ENCODE measurements at places on chromosomes 11 and 22.

DNA sequence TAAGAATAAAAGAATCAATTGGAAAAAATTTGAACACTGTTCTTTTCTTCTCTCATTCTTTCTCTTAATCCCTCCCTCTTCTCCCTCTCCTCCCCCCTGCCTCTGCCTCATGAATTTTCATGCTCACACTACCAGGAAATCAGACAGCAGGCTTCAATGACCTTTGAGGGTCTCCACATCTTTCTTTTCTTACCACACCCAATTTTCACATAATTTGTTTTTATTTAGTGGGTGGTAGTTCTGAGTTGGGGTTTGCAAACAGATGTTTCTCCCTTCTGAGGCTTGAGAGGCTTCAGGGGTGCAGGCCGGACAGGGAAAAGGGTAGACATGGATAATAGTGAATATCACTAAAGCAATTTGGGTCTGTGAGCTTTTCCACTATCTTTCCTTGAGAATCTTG, 95.5 kb downstream of the SPATA19 start:
- no peak for DNase-seq

DNA sequence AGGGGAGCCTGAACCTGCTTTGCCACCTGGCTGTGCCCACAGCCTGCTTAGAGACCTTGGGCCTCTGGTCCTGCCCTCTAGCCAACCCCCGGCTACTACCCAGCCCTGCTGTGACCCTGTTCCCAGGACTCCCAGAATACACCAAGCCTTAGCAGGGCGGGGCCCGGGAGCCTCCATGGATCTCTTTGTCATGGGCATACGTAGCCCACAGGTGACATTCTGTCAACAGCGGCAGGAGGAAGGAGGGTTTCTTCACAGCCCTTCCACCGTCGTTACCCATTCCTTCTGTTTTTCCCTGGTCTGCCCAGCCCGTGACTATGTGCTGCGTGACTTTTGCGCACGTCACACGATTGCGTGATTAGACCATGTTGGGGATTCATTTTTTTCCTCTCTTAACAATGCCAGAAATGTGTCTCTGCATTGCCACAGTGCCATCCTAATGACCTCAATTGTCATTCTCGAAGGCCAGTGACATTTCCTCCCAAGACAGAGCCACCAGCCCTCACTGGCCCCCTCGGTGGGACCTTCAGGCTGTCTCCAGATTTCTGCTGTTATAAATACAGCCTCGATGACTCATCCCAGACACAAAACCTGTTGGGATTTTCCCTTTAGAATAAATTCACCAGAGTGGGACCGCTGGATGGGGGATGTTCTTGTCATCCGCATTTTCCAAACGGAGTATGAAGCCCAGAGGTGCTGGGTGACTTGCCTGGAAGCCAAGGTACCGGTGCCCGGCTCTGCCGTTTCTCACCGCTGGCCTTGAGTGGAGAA, 9.0 kb downstream of the SYT12 start:
- no peak for DNase-seq

GRCh38 chr11:114033066-114033465, 26.4 kb upstream of the ZBTB16 start:
- DNase-seq: no peak

DNA sequence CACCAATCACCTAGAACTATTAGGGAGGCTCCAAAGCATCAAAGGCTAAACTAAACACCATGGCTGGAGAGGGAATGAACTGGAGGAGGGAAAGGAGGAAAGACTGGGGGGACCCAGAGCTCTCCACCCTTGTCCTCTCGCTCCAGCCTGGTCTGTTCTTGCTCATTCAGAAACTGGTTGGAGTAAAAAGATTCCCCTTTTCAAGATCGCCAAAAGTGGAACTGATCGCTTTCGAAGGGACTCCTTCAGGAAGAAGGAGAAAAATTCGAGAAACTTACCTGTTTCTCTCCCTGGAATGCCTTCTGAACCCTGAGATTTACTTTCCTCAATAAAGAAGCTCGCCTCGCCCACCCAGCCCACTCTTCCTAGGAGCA, 46.9 kb downstream of the OR4D9 start:
- no peak for DNase-seq

GRCh38 chr11:67178421-67178820, 59.4 kb downstream of the KDM2A start:
- DNase-seq: no peak

GRCh38 chr11:123406441-123407129, 23.5 kb upstream of the GRAMD1B start:
- DNase-seq: no peak

DNA sequence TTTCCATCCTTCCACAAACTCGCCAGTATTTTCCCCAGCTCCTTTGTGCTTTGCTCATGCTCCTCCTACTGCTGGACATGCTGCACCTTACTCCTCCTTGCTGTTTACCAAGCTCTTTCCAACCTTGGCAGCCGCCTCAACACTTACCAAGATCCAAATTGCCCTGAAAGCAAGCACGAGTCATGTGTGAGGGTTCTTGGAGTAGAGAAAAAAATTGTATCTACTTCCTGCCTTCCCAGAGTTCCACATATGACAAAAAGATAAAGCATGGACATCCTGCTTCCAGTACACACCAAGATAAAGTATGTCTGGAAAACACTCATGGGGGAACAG, 767.5 kb downstream of the NTM start:
- DNase-seq: no peak

GRCh38 chr22:35033635-35034296, 32.2 kb upstream of the ISX start:
- DNase-seq: no peak

GRCh38 chr11:117127171-117127901, 16.8 kb upstream of the PAFAH1B2 start:
- no peak for DNase-seq

DNA sequence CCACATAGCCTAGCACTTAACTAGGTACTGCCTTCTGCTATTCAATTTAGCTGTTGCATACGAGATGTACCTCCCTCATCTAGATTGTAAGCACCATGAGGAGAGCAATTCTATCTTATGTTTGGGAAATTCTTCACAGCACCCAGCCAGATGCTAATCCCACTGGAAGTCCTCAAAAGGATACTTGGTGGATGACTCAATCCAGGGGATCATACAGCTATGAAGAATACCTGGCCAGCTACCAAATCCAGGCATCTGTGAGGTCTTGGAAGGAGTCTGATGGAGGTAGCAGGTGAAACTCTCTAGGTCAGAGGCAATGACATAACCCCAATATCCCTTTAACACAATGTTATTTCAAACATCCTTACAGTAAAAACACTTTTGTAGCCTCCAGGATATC, 167.8 kb upstream of the NCAM1 start:
- DNase-seq: no peak

GRCh38 chr11:12754582-12755234, 80.5 kb downstream of the TEAD1 start:
- no peak for DNase-seq

- DNase-seq: no peak
These were observed 725 bp downstream of the KDM2A start for GRCh38 chr11:67119585-67120391.

DNA sequence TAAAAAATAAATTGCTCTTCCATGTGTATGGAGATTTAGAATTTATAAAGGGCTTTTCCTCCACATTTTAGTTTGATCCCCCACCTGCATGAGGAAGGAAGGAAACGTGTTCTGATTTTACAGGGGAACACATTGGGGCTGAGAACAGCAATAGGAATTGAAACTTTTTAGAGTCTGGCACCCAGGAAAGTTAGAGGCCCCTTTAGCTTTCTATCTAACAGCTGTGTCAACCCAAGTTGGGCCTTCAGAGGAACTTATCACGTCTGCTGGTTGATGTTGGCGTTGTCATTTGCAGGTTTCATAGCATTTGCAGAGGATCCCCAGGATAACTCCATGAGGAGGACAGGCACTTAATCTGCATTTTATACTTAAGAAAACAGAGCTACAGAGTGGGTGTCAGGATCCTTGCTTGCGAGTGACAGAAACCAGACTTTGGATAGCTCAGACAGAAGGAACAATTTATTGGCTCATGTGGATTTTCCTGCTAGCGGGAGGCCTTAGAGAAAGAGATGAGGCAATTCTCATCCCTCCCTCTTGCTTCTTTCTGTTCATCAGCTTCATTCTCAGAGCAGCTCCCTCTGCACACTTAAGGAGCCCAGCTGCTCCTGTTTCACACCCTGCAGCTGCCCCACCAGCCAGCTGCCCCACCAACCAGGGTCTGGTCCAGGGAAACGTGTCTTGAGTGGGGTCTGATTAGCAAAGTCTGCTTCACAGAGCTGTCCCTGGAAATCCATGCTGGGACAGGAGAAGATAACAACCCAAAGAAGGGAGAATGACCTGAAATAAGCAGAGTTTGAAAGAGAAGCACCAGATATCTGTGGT, 92.5 kb upstream of the OR4B1 start:
- DNase-seq: no peak

DNA sequence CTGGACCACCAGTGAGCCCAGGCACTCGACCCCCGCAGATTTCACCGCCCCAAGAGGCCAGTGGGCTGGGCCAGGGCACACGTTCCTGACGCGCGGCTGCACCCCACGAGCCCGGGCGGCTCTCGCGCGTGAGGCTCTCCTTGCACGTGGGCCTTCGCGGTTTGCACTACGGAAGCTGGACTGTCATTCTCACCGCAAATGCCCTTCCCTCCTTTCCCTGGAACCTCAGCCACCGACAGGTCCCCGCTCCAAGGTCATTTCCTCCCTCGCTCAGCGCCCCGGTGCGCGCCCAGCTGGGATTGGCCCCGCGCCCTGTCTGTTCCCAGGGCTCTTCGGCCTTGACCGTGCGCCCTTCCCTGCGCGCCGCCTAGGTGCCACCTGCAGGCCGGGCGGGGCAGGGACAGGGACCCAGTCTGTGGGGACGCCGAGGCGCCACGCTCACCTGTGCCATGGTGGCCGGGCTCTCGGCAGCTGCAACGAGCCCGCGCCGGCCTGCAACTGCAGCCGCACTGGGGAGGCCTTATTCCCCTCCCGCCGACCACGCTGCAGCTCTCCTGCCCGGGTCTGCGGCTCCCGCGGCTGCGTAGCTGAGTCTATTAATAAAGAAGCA, 2.1 kb upstream of the CPT1A start:
- no peak for DNase-seq

DNA sequence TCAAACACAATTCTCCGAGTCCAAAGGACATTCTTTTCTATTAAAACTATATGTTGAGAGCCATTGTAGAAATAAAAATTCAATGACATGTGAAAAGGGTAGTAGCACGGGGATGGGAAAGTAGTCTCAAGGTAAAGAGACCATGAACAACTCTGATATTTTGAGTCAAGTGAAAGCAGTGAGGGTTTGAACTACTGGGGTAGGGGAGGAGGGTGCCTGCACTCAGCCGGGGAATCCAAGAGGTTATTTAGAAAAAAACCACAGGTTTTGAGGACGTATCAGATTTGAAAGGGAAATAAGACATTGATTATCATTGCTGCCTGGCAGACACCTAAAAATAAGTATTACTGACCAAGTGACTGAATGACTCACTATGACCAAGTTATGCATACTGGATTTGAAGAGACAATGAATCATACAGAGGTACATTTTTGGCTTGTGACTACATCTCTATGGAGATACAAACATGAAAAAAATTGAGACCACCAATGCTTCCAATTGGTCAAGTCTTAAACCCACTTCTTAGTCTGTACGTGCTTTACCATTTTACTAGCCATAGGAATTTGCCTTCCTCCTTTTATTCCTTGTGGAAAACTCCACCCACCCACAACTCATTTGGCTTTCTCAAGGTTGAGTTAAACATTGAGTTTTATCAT, 2.2 kb upstream of the OR52H1 start:
- DNase-seq: no peak

- DNase-seq: no peak
These were observed 98.7 kb downstream of the RNF169 start for GRCh38 chr11:74847395-74847794.

GRCh38 chr11:18230859-18231258, 5.7 kb downstream of the SAA4 start:
- no peak for DNase-seq

DNA sequence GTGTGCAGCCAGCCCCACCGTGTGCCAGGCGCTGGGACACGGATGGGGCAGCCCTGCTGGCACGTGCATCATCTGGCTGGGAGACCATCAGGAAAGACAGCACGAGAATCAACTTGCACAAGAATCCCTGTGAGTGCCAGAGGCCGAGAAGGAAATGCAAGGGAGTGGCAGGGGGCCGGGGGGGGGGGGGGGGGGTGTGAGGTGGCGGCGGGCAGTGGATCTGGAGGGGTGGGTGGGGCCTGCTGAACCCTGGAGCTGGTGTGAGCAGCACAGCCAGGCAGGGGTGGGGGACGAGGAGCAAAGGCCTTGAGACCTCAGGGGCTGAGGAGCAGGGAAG, 14.0 kb upstream of the FLRT1 start:
- no peak for DNase-seq

DNA sequence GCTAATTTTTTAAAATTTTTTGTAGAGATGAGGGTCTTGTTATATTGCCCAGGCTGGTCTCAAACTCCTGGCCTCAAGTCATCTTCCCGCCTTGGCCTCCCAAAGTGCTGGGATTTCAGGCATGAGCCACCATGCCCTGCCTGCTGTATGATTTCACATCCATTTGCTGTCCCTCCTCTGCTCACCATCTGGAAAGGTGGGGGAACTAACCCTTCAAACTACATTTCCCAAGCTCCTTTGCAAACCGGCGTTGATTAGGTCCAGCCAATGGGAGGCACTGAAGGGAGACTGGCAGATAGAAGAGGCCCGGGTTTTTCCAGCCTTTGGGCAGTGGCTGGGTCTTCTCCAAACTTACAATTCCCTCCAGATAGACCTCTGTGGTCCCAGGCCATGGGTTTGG, 19.3 kb downstream of the RFPL1 start:
- no peak for DNase-seq

DNA sequence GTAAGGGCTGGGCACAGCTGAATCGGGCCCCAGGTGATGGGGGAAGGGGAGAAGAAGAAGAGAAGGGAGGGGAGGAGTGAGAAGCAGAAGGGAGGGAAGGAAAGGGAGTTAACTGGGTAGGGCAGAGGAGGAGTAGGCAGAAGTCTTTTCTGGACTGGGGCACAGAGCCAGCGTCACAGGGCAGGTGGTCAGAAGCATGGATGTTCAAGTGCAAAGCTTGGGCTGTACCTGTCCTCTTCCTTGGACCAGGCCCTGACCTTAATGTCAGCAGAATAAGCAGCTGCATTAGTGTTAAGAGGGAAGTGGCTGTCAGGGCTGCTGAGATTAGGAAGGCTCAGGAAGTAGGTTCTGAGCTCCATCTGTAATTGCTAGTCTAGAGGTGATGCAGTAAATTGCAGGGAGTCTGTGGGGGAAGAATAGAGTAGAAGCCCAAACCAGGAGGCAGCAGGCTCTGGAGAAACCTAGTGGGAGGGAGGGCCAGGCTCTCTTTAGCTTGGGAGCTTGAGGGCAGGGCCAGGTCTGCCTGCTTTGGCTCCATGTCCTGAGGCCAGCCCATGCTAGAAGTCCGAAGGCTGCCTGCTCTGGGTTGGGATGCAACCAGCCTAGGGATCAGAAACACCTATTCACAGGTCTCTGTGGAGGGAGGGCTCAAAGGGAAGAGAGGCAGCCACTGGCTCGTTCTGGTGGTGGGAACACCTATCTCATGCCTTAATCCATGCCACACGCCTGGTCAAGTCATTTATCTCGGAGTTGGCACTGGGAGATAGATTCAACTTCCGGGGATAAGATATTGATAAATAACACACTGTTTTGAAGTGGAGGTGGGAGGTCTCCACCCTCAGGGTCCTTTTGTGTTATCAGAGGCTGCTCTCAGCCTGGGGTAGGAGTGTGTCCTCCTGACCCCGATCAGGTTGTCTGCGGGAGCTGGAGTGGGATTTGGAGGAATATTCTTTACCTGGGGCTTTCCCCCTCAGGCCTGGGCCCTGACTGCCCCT, 1.7 kb upstream of the UCP3 start:
- DNase-seq: no peak
